ENCODE measurements at places on chromosomes 4 and X. TPM values are rescaled to one million over a fixed set of nuclear protein-coding genes. Genes with fewer than 3 reads are reported as not detected.
A peak's percentile ranks its signal among the peaks of the same experiment; 100 is the strongest.

- no peak for DNase-seq
Observed at GRCh38 chrX:71913156-71913950, 2.7 kb downstream of the NHSL2 start.

- peak; percentile 75 for DNase-seq
Observed at GRCh38 chr4:55549888-55550287, 3.2 kb upstream of the CLOCK start.

- no peak for DNase-seq
Observed at GRCh38 chr4:145755802-145756201, 75.9 kb downstream of the C4orf51 start.

Gene UTP3
- total RNA-seq, result 47.4 TPM

- DNase-seq, result no peak
Observed at GRCh38 chrX:125093852-125094251, 225.8 kb upstream of the TEX13C start.

Gene DCLK2
- 2.7 TPM for total RNA-seq

GRCh38 chrX:65920620-65921019, 119.3 kb downstream of the VSIG4 start:
- peak; percentile 17 for DNase-seq

Gene ZNF157
- 0.17 TPM for total RNA-seq

- no peak for DNase-seq
Observed at GRCh38 chrX:97787849-97788248, 904.1 kb downstream of the RPA4 start.

Gene SLC9B2
- total RNA-seq, result 11.1 TPM

Gene ARFIP1
- total RNA-seq, result 51.9 TPM

GRCh38 chrX:54043541-54044125, 640 bp downstream of the PHF8 start:
- DNase-seq, result no peak

- peak; percentile 3 for DNase-seq
Observed at GRCh38 chr4:115054836-115055235, 58.6 kb downstream of the NDST4 start.

GRCh38 chr4:63937961-63938360, 471.3 kb downstream of the TECRL start:
- peak; percentile 1 for DNase-seq

GRCh38 chr4:124803026-124803425, 90.5 kb upstream of the ANKRD50 start:
- DNase-seq, result no peak

DNA sequence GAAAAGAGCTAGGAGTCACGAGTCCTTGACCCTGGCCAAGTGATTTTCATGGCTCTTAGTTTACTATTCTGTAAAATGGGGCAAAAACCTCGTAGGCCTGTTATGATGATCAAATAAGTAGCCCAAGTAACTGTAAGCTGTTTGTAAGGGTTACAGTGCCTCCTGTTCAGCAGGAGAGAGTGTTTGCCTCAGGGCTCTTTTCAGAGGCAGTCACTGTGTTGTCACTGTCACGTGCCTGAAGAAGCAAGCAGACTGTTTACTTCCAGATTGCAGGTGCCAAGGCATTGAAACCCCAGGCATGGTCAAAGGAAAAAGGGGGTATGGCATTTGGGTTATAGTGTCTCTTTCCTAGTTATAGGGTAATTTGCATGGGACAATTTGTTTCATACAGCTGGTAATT, 4.5 kb downstream of the RAB39B start:
- no peak for DNase-seq

Gene SMPX
- not detected for total RNA-seq

Gene ASB9
- total RNA-seq, result 3.0 TPM

DNA sequence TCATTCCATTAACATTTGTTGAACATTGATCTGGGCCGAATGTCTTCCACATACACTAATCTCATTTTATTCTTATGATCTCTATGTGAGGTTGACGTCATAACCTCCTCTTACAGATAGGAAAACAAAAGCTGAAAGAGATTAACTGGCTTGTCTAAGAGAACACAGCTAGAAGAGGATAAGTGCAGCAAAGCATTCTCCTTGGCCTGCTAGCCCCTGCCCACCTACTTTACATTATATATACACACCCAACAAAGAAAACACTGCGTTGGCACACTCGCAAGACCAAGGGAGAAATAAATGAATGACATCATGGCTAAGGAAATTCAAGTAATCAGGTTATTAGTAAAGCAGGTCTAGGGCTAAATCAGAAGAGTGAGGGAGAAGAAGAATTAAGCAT, 138.4 kb downstream of the PARM1 start:
- no peak for DNase-seq

Gene BMX
- 0.35 TPM for total RNA-seq

DNA sequence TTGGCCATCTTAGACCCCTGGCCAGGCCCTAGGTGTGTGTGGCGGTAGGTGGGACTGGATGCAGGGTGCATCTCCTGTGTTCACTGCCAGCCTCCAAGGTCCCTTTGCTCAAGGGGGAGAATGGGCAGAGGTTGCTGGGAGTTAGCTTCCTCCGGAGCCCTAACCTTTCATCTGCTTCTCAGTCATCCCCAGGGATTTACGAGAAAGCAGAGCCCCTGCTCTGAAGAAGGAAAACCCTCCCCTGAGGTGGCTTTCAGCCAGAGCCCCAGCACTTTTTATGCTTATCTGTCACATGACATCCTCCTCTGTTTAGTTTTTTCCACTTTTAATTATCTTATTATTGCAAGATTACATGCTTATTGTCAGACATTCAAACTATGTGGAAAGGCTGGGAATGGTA, 44.9 kb upstream of the DDX3X start:
- DNase-seq, result no peak

DNA sequence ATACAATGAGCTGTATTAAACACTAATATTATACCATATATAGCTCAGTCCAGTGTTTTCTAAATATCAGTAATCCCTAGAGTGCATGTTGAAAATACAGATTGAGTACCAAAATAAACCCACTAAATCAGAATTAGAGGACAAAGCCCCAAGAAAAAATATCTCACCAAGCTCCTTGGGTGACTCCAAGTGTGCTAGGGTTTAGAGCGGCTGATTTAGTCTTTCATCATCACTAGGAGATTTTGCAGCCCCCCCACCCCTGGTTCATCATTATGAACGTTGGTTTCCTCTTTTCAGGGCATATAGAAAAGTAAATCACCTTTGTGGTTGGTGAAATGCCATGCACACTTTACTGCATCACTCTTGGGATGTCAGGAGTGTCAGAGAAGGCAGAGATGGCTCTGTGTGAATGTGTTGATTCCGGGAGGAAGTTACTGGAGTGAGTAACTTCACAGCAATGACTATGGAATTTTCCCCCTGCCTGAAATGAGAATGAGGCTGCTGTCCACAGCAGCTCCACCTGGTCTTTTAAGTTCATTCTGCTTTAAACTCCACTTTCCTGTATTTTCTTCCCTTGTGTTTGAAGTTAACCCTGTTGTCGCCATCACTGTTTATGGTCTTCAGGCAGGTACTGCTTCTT, 25.2 kb upstream of the ANAPC4 start:
- peak; percentile 80 for DNase-seq

DNA sequence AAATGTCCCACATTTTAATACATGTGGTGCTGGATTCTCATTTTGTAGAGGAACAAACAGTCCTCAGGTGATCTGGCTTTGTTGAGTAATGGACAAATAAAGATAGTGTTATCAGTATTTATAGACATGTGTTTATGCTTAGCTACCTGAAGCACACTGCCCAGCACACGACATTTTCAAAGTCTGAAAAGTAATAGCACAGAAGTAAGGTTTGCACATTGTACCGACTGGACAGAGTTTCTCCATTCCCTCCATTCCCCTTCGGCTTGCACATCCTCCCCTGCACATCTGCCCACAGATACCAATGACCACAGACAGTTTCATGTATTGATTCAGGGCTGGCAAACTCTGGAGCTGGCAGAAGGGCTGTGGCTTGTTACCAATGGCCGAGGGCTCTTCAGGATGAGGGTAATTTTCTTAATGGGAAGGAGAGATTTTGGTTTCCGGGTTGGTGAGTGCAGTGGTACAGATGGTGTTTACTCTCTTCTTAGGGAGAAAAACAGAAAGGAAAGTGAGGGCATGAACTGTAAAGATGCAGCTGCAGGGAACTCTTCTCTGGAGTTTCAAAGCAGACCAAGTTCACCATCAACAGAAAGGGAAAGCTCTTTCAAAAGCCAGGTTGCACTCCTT, 2.3 kb downstream of the GRPR start:
- DNase-seq, result no peak

- DNase-seq, result peak; percentile 57
Observed at GRCh38 chr4:24856586-24856985, 56.3 kb downstream of the CCDC149 start.

DNA sequence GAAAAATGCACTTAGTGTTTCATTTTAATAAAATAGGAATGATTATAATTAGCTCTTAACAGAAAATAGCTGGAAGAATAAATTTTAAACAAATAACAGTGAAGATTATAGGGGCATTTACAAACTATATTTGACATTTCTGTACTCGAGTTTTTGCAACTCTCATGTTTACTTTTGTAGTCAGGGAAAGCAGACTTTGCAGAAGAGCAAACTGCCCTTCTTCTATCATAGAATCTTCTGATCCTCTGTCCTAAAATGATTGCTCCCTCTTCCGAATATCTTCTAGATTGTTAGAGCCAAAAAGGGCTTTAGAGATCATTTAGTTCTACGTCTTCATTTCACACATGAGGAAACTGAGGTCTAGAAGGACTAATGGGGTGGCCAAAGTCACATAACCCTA, 219.0 kb downstream of the RELL1 start:
- no peak for DNase-seq

DNA sequence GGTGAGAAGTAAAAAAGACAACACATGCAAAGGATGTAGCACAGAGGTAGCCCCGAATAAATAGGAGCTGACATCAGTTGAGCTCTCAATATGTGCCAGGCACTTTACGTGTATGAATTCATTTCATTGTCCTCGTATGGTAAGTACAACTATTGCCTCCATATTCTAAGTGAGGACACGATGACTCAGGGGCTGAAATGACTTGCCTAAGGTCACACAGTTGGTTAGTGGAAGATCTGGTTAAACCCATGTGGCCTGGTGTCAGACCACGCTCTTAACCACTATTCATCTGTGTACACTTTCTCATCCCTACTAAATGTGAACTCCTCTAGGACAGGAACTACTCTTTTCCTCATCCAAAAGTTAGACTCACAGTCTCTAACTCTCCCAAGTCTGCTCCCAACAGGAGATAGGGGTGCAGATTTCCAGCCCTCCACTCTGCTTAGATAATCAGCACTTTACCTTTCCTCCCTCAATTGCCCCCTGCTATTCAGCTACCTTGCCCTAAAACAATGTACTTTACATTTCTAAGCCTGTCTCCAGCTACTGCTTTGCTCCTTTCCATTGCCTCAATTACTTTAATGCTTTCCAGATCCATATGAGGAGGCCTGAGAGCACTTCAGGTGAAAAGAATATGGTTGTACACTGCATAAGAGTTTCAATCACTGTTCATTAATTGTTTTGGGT, 58.8 kb upstream of the LHFPL1 start:
- DNase-seq, result no peak

Gene CENPVL2
- not detected for total RNA-seq

DNA sequence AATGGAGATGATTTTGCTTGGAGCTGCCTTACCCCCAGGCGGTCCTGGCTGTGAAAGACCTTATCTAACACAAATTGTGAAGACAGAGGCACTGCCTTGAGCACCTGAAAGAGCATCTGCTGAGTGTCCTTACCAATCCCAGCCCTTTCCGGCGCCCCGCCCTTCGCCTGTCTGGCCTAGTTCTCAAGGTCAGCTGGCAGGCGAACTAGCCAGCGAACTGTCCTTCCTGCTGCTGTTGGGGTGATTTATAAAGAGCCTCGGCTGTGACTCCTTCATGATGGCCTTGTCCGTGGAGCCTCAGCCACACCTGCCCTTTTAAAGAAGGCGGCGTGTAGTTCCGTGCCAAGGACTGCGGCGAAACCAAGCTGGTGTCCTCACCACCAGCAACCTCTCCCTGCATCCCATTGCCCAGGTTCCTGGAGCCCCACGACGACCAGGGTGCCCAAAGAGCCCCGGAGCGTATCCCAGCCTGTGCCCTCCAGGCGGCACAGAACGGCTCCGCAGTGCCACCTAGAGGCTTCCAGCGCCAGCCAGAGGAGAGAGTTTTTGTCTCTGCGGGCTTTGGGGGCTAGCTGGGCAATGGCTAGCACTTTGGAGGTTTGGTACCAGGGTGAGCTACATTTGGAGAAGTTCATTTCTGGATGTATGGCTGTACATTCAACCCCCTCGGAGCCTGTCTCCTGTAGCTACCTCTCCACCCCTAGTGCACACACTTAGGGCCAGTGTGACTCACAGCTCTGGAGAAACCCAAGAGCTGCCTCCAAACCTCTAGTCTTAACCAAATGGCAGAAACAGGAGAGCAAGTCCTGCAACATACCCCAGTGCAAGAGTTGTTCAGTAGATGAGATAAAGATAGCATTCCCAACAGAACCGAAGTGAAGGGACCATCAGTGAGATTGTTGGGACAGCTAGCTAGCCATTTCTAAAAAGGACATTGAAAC, 36.8 kb upstream of the VMA21 start:
- no peak for DNase-seq

GRCh38 chr4:77538574-77539157, 67.0 kb upstream of the CXCL13 start:
- DNase-seq, result peak; percentile 84

Gene CYSLTR1
- not detected for total RNA-seq

- DNase-seq, result no peak
Observed at GRCh38 chrX:71665747-71666146, 1.6 kb upstream of the LOC101059915 start.

- DNase-seq, result no peak
Observed at GRCh38 chr4:159035570-159035969, 67.3 kb upstream of the RAPGEF2 start.

DNA sequence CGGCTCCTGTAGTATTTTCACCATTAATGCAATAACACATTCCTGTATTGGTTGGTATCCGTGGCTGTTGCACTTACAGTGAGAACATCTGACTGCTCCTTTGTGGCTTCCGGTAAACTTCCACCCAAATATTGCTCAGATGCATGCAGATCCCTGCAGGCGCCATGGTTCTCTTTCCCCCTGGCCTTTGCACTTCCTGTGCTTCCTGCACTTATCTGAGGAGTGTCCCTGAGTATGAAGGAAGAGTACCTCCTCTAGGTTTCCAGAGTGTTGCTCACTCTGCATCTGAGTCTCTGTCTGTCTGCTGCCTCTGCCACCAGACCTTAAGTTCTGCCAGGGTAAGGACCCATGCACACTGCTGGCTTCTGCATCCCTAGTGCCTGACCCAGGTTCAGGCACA, 117.2 kb upstream of the SLC34A2 start:
- no peak for DNase-seq

DNA sequence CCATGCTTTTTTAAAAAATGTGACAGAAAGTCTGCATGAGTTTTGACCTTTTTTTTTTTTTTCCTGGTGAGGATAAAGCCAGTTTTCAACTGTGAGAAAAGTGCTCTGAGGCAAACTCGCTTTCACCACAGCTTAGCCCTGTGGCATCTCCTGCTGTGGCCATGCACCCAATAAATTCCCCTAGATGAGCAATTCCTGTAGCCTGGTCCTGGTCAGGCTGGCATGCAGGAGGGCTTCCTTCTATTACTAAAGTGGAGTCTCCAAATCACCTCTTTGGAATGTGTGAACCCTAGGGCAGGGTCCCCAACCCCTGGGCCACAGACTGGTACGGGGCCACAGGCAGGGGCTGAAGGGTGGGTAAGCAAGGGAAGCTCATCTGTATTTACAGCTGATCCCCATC, 265.4 kb downstream of the RAPGEF2 start:
- DNase-seq, result peak; percentile 16

Measured in renal cortical epithelial cell (primary cell).